ENCODE measurements at places on chromosomes 11 and 22.

DNA sequence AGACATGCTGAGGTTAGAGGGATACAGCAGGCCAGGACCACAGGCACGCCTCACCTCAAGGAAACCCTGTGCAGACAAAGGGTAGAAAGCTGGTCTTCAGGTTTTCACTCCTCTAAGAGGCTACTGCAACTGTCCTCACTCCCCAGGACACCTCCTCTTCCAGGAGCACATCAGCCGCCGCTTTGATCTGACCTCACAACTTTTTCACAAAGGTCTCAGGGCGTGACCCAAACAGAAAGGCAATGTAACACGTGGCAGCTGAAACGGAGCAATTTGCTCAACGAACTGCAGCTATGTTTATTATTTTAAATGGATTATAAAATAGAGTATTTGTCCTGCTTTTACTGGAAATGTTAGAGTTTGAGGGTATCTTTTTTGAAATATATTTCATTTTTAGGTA is 46.1 kb downstream of the LARGE1 start:
- no peak for DNase-seq

GRCh38 chr11:28223577-28223976 is 115.4 kb downstream of the METTL15 start:
- DNase-seq: no peak

DNA sequence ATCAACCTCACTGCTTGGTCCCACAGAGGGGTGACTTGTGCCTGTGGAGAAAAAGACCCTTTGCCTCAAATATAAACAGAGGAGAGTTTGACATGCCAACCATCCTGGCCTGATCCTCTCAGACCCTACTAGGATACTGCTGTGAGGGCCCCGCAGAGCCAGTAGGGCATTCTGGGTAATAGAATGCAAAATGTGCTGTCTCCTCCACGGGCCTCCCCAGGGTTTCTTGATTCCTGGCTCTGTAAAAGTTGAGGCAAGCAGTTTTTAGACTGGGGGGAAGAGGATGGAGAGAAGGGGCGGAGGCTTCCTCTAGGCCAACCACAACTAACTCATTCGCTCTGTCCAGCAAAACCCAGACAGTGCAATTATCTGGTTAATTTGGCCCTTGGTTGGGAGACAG is 81.7 kb downstream of the SYN3 start:
- no peak for DNase-seq

GRCh38 chr11:1025410-1026162 is 10.9 kb downstream of the MUC6 start:
- no peak for DNase-seq

DNA sequence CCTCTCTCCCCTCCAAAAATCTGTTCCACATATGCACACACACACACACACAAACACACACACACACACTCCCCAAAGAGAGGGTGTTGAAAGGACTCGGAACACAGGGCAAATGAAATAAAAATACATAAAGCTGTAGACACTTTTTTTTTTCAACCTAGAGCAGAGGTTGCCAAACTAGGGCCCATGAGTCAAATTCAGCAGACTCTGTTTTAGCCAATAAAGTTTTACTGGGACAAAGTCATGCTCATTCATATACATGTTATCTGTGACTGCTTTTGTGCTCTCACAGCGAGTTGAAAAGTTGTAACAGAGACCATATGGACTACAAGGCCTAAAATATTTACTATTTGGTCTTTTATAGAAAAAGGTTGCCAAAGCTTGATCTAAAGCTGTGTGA is 8.9 kb downstream of the IMMP1L start:
- no peak for DNase-seq

GRCh38 chr11:9787981-9788521 is 124.2 kb downstream of the SWAP70 start:
- no peak for DNase-seq

DNA sequence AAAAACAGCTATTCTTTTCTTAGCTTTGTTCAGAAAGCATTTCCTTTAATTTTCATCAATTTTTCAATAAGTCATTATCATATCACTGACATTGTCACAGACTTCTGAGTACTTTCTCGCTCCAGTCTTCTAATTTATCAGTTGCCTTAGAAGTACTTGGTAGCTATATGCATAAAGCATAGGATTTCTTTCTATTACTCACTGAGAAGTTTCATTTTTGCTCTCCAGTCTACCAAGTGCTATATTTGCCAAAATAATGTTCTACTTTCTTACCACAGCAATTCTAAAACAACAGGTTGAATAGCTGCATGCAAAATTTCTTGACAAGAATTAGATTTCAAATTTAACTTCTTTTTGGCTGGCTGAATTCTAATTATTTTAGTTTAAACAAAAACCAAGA is 116.3 kb downstream of the STK33 start:
- no peak for DNase-seq

- no peak for DNase-seq
Measured at GRCh38 chr11:75677275-75677674, 8.4 kb upstream of the MAP6 start.

- DNase-seq: no peak
Measured at GRCh38 chr22:25358421-25359170, 139.2 kb downstream of the CRYBB2 start.

DNA sequence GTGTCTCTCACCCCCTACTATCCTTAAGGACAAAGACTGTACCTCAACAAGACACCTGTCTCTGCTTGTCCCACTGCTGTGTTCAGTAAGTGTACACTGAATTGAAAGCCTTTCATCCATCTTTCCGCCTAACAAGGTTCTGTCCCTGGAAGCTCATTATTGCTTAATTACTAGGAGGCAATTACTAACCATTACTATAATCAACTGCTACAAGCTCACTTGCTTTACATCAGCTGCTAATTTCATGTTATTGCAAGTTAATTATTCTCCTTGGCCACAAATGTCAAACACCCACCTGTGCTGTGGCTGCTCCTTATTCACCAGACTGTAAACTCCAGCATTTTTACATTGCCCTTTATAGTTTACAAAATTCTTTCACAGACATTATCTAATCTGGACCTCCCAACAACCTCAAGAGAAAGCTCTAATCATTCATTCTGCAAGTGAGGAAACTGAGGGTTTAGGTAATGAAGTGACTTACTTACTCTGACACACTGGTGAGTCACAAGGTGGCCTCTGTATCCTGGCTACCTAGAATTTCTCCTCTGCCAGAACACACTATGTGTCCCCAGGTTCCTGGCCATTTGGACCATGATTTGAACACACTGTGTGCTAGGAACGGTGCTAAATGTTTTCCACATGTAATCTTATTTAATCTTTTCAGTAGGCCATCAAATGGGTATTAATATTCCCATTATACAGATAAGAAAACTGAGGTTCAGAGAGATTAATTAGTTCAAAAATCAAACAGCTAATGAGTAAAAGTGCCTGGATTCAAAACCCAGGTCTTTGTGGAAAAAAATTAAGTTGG is 66.7 kb downstream of the RAB30 start:
- no peak for DNase-seq

DNA sequence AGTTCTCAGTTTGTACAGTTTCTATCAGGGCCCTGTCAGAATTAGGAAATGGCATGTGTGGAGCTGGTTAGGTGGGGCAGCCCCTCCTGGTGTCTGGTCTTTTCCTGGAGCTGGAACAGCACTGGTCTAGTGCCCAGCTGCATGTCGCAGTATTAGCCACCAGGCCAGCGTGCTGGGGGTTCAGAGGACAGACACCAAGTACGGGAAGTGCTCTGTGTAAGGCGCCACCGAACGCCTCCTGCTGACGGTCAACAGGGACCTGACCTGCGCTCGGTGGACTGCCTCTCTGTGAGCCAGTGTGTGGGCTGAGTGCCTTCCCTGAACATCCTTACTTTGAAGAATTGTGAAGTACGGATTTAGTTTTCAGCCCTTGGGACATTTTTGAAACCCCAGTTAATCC is 33.9 kb downstream of the AP2A2 start:
- no peak for DNase-seq

- DNase-seq: peak; percentile 80
Measured at GRCh38 chr11:46315033-46315738, 32.1 kb upstream of the DGKZ start.

- DNase-seq: no peak
Measured at GRCh38 chr11:2777871-2778629, 78.3 kb upstream of the KCNQ1OT1 start.

- no peak for DNase-seq
Measured at GRCh38 chr22:48628891-48629543, 1198.7 kb downstream of the BRD1 start.

GRCh38 chr22:29695129-29695926 is 24.5 kb upstream of the CABP7 start:
- DNase-seq: no peak

DNA sequence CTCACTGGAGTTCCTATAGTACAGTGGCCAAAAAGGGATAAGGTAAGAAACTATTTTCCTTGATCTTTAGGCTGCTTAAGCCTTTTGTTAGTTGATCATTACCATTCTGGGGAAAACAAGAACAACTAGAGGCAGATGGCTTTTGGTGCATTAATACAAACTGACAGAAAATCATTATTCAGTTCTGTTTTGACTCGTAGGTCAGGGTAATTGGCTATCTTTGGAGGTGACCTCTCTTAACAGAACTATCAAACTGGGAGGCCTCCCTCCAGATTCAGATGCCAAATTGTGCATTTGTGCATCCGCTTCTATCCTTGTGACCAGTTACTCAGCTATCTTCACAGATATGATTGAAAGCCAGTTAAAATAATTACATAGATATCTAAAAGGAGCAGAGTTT is 23.2 kb upstream of the GRK2 start:
- DNase-seq: no peak

GRCh38 chr22:34784056-34784455 is 281.9 kb upstream of the ISX start:
- DNase-seq: no peak

DNA sequence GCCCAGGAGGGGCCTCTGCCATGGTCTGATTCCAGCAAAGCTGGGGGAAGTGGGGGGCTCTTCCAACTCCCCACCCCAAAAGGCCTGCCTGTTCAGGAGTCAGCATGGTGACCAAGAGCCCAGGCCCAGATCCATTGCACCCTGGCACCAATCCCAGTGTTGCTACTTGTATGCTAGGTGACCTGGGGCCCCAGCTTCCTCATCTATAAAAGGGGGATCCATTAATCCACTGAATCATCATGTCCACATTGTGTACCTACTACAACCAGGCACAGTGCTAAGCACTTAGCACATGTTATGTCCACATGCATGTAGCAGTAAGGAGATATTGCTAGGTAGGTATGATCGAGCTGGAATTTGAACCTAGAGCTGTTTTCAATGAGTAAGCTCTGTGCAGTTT is 2.0 kb downstream of the SYT12 start:
- DNase-seq: no peak
